ENCODE measurements at places on chromosomes 12 and 14.

DNA sequence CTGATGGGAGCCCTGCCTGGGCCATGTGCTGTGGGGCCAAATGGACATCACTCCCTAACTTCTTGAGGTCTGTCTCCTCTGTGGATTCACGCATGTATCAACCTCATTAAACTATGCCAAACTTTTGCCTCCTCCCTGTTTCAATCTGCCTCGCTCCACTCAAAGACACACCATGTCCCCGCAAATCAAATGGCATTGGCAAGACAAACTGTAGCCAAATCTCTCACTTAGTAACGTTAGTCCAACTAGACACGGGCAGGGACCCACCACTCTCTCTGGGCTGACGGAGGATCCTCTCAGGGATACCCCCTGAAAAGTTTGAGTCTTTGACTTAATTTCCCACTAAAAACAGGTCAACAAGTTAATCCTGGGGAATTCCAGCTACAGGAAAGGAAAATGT, 8.0 kb downstream of the ZBTB39 start:
- DNase-seq = no peak

DNA sequence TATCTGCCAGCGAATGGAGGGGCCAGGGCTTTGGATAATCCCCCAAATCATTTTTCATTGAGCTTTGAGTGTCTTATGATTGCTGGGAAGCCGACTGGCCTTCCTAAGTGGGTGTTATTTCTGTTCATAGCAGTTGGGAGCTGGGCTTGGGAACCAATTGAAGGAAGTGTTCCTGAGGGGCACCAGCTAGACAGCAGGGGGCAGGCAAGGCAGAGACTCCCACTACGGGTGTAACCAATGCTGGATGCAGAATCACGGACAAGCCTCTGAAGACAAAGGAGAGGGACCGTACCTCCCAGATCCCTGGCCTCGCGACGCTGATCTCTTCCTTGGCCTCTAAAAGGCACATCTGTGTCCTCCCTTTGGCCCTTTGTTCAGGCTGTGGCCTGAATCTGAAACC, 149.0 kb upstream of the PRMT8 start:
- no peak for DNase-seq

GRCh38 chr14:71362920-71363584, 455.8 kb downstream of the PCNX1 start:
- DNase-seq = no peak

DNA sequence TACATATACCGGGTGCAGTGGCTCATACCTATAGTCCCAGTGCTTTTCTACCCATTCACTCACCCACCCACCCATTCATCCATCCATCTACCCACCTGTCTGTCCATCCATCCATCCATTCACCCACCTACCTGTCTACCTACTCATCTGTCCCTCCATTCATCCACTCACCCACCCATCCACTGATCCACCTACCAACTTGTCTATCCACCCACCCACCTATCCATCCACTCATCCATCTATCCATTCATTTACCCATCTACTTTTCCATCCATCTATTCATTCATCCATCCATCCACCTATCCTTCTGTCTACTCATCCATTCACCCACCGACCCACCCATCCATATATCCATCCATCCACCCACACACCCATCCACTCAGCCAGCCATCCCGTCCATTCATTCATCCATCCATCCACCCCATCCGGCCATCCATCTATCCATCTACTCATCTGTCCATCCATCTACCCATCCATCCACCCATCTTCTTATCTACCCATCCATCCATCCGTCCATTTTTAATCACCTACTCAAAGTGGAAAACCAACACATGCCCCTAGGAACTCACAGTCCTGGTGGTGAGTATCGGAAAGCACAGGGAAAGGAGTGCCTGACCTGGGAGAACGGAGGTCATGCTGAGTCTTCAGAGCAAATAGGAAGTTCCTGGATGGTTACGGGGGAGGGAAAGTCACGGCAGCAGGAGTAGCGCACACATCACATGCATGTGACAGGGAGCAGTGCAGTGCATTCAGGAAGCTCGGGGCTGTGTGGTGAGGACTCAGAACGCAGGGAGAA, 20.0 kb downstream of the DDX51 start:
- DNase-seq = no peak
